ENCODE measurements at places on chromosomes 2 and 18. TPM values are rescaled to one million over a fixed set of nuclear protein-coding genes. Genes with fewer than 3 reads are reported as not detected.
A peak's percentile ranks its signal among the peaks of the same experiment; 100 is the strongest.

GRCh38 chr2:181281206-181281832 lies 175.9 kb upstream of the ITGA4 start:
- no peak overlapping the region for H3K4me3 ChIP-seq
- H3K27me3 ChIP-seq = no peaks in the 10 kb centered on the region
- no peaks in the 10 kb centered on the region for H3K36me3 ChIP-seq
- H3K27ac ChIP-seq = no peak overlapping the region
- DNase-seq = no peak
- no peaks in the 10 kb centered on the region for H3K4me1 ChIP-seq

DNA sequence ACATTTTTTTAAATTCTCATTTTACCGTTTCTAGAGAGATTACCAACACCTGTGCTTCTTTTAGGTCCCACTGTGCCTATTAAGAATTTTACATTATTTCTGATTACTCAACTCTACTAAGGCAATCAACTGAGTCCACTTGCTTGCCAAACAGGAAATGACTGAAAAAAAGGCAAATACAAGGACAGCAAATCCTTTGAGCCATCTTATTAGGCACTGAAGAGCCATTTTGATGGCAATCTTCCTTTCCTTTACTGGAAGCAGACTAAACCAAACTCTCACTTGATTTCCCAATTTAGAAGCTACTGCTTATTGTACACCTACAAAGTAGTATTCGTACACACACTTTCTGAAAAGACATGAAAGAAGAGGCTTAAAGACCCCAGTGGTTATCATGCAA lies 121.4 kb upstream of the COL3A1 start:
- H3K4me3 ChIP-seq = no peak overlapping the region
- no peak overlapping the region for H3K27ac ChIP-seq
- H3K36me3 ChIP-seq = no peaks in the 10 kb centered on the region
- no peaks in the 10 kb centered on the region for H3K4me1 ChIP-seq

- DNase-seq = no peak
- H3K27me3 ChIP-seq = no peaks in the 10 kb centered on the region
- H3K36me3 ChIP-seq = no peaks in the 10 kb centered on the region
Observed at GRCh38 chr18:49227001-49227380, 233.5 kb downstream of the DYM start.

DNA sequence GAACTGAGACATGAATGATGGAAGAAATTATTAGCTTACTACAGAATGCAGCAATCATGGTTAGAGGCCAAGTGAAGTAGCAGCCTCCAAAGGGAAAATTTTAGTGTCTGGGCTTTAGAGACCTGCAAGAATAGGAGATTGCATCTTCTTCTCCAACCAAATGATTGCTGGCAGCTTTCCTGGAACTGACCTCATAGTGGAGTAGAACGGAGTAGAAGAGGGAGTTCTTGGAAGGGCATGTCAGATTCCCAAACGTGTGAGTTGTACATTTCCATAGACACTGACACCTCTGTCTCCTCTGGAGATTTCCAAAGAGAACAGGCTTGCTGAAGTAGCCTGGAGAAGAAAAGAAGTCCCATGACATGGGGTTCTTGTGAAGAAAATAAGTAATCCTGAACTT lies 169.8 kb upstream of the ERBB4 start:
- no peak overlapping the region for H3K4me3 ChIP-seq
- no peak overlapping the region for H3K27ac ChIP-seq
- DNase-seq = no peak

CFAP53 gene
- total RNA-seq = 1.9 TPM

SH3BP4 gene
- 135 TPM for total RNA-seq

DNA sequence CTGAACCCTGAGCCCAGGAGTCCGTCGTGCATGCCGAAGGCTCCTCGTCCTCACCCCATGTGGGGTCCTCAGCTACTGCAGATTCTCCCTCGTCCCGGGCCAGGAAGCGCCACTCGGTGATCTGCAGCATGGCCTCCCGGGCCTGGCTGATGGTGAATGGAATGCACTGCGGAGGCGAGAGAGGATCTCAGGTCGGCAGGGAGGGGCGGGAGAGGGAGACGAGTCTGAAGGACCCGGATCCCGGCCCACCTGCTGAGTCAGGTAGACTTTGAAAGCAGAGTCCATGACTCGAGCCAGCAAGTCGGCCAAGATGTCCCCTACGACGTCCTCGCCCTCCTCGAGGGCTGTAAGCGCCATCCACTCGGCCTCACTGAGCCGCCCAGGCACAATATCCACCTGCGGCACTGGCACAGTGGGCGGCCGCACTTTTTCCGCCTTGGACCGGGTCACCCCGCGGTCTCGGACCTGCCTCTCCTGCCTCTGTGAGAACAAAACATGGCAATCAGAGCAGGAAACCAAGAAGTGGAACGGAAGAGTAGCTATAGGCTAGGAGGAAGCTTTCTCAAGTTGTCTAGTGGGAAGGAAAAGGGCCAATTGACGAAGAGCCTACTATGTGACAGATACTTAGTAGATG lies 5.5 kb downstream of the C2orf81 start:
- H3K4me3 ChIP-seq = no peak overlapping the region
- H3K27me3 ChIP-seq = no peaks in the 10 kb centered on the region

REG3G gene
- total RNA-seq = not detected

GRCh38 chr2:74743039-74743438 lies 89.0 kb downstream of the SEMA4F start:
- H3K27ac ChIP-seq = no peak overlapping the region
- peaks cover 57% of the 10 kb centered on the region for H3K4me1 ChIP-seq
- no peak for DNase-seq
- no peak overlapping the region for H3K4me3 ChIP-seq
- no peaks in the 10 kb centered on the region for H3K36me3 ChIP-seq
- no peaks in the 10 kb centered on the region for H3K27me3 ChIP-seq

DCDC2C gene
- not detected for total RNA-seq

UCN gene
- 2.8 TPM for total RNA-seq

DNA sequence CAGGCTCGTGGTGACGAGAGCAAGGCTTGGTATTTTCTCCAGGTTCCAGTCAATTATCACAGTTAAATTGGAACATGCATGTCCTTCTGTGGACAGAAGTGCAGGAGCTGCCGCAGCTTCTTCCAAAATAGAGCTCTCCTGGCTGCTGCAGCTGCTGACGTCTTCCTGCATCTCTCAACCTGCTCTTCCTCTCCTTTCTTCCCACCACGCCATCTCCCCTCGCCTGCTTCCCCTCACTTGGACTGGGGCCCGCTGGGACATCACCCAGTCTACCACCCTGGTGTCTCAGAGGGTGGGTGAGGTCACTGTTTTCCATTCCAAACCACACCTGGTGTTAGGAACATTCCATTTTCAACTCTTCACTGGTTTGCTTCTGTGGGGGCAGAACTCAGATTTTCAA lies 41.4 kb downstream of the SPP2 start:
- no peaks in the 10 kb centered on the region for H3K36me3 ChIP-seq
- no peaks in the 10 kb centered on the region for H3K27me3 ChIP-seq
- no peak for DNase-seq
- H3K27ac ChIP-seq = peak overlapping the region; percentile 10
- no peak overlapping the region for H3K4me3 ChIP-seq
- H3K4me1 ChIP-seq = peaks cover 17% of the 10 kb centered on the region

DNA sequence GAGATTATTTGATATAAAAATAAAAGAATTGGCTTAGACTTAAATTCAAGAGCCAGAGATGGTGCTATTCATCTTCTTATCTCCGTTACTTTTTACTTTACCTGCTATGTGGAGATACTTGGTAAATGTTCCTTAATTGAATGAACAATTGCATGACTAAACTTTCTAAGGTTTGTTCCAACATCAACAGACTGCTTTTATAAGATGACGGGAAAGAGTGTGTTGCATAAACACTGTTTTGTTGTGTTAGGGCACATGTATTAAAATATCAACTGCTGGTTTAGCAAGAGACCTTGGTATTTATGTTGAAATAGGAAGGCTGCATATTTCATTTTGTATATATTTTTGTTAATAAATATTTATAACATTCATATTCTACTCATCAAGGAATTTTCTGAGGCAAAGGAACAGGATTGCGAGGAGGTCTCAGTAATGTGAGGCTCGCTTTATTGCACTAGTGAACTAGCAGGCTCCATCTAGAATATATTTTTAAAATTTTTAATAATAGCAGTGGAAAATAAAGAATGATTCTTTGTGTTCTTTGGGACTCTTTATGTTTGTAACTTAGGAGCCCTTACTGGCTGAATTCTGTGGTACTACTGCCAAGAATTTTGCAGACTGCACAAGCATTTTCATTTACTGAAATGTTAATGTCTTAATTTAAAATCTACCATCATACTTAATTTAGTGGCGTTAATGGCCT lies 10.7 kb upstream of the NFE2L2 start:
- no peak overlapping the region for H3K27ac ChIP-seq
- no peaks in the 10 kb centered on the region for H3K36me3 ChIP-seq

DNA sequence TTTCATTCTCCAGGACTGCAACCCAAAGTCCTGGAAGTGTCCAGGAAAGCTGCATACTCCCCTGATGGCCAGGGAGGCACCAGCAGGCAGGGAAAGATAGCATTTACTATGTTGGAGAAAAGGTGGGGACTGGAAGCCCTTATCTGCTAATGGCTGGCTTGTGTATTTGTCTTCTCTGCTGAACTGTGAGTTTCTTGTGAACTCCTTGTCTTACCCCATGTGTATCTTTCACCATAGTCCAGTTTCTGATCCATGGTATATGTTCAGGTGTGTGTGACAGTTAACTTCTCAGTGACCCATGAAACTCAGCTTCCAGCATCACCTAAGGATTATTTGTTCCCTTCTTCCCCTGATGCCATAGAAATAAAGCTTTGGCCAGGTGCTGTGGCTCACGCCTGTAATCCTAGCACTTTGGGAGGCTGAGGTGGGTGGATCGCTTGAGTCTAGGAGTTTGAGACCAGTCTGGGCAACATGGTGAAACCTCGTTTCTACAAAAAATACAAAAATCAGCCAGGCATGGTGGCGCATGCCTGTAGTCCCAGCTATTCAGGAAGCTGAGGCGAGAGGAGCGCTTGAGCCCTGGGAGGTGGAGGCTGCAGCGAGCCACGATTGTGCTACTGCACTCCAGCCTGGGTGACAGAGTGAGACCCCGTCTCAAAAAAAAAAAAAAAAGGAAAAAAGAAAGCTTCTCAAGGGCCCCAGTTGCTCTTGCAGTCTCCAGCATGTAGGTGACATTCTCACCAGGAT lies 112.8 kb upstream of the MAP4K3 start:
- no peak overlapping the region for H3K4me3 ChIP-seq
- H3K4me1 ChIP-seq = peaks cover 50% of the 10 kb centered on the region
- no peak for DNase-seq
- peaks cover 4% of the 10 kb centered on the region for H3K36me3 ChIP-seq
- H3K27ac ChIP-seq = no peak overlapping the region
- H3K27me3 ChIP-seq = no peaks in the 10 kb centered on the region

PELI1 gene
- total RNA-seq = 32.6 TPM

EVA1A gene
- 10.8 TPM for total RNA-seq

DNA sequence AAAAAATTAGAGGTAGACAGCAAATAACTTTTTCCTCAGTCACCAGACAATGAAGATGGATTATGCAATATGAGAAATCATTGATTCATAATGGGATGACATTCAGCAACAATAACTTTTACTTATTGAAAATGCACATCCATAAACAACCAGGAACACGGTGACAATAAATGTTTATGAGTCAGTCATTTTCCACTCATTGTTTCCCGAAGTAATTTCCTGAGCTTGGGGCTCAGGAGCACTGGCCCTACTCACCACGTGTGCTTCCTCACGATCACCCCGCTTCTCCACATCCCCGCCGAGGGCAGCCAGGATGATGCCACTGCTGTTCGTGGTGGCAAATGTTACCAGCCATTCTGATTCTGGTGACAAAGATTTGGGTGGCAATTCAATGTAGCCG lies 156.3 kb downstream of the LAMA1 start:
- no peaks in the 10 kb centered on the region for H3K4me1 ChIP-seq

DNA sequence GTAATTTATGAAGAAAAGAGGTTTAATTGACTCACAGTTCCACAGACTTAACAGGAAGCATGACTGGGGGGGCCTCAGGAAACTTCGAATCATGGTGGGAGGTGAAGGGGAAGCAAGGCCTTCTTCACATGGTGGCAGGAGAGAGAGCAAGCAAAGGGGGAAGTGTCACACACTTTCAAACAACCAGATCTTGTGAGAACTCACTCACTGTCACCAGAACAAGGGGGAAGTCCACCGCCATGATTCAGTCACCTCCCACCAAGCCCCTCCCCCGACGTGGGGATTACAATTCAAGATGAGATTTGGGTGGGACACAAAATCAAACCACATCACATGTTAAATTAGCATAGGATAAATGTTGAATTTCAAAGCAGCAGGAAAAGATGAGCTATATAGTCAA lies 56.2 kb downstream of the STRADB start:
- no peaks in the 10 kb centered on the region for H3K4me1 ChIP-seq
- no peak for DNase-seq
- no peaks in the 10 kb centered on the region for H3K36me3 ChIP-seq
- no peak overlapping the region for H3K27ac ChIP-seq

DNA sequence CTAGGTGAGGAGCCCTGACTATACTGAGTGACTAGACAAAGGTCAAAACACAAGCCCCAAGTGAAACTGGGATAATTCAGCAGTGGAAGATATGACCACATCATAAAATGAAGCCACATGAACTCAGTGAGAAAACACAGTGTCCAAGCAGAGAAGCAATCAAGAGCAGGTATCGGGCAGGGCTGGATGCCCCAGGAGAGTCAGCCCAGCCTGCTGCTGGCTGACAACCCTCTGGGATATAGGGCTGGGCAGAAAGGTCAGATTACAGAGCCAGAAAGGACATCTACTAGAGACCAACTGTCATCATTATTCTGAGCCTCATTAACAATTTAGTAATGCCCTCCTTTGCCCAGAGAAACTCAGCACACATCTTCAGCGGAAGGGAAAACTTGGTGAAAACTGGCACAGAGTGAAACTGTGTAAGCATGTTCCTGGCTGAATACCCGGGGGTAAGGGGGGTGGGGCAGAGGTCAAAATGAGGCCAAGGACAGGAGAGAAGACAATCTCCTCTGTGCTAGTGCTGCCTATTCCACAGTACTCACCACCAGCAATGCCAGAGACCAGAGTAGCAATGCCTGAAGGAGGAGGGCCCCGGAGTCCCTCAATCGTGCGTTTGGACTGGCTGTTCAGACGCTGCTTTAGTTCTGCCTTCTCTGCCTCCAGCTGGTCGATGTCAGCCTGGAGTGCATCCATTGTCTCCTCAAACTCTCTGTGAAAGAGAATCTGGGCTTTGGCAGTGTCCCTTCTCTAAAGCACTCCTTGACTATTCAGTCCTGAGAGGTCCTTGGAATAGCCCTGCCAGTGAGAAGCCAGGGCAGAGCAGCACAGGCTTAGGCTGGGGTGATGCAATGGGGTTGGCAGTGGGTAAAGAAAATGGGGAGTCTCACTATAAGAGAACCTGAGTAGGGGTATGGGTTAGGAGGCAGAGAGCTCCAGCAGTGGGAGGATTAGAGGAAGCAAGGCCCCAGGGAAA lies 15.3 kb downstream of the DCTN1 start:
- no peak for DNase-seq
- H3K27me3 ChIP-seq = no peaks in the 10 kb centered on the region
- no peak overlapping the region for H3K4me3 ChIP-seq
- no peak overlapping the region for H3K27ac ChIP-seq
- H3K36me3 ChIP-seq = peaks cover 24% of the 10 kb centered on the region
- H3K4me1 ChIP-seq = no peaks in the 10 kb centered on the region

- H3K4me3 ChIP-seq = no peak overlapping the region
- H3K36me3 ChIP-seq = no peaks in the 10 kb centered on the region
- H3K4me1 ChIP-seq = no peaks in the 10 kb centered on the region
- peaks cover 3% of the 10 kb centered on the region for H3K27me3 ChIP-seq
- no peak overlapping the region for H3K27ac ChIP-seq
- no peak for DNase-seq
Observed at GRCh38 chr2:132256251-132256902, 94.6 kb upstream of the ANKRD30BL start.

- H3K4me3 ChIP-seq = no peak overlapping the region
- H3K36me3 ChIP-seq = no peaks in the 10 kb centered on the region
- H3K27ac ChIP-seq = 0 out of 2 replicates have a peak overlapping the region, but pooled peaks have one; percentile 2
- no peaks in the 10 kb centered on the region for H3K27me3 ChIP-seq
Observed at GRCh38 chr2:222813177-222813843, 47.5 kb upstream of the ACSL3 start.

All from PC-9 (cell line).